ENCODE measurements at places on chromosomes 4 and X. TPM values are rescaled to one million over a fixed set of nuclear protein-coding genes. Genes with fewer than 3 reads are reported as not detected.

TGIF2LX gene
- not detected for polyA plus RNA-seq

TEX13D gene
- 0.03 TPM for polyA plus RNA-seq

DNA sequence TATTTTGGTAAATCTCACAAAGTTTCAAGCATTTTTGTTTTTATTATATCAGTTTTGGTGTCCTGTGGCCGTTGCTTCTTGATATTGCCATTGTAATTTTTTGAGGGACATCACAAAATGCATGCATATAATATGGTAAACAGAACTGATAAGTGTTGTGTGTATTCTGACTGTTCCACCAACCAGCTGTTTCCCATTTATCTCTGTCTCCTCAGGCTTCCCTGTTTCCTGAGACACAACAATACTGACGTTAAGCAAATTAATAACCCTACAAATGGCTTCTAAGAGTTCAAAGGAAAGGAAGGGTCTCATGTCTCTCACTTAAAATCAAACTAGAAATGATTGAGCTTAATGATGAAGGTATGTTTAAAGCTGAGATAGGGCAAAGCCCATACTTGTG lies 40.0 kb downstream of the UGT2B10 start:
- no peak for DNase-seq

GRCh38 chr4:134888156-134888555 lies 686.6 kb upstream of the PABPC4L start:
- DNase-seq = no peak

- DNase-seq = no peak
Observed at GRCh38 chr4:8195431-8195830, 3.7 kb upstream of the SH3TC1 start.

H2BW2 gene
- 0.03 TPM for polyA plus RNA-seq
